ENCODE measurements at places on chromosomes 3 and 15.
A peak's percentile ranks its signal among the peaks of the same experiment; 100 is the strongest.

DNA sequence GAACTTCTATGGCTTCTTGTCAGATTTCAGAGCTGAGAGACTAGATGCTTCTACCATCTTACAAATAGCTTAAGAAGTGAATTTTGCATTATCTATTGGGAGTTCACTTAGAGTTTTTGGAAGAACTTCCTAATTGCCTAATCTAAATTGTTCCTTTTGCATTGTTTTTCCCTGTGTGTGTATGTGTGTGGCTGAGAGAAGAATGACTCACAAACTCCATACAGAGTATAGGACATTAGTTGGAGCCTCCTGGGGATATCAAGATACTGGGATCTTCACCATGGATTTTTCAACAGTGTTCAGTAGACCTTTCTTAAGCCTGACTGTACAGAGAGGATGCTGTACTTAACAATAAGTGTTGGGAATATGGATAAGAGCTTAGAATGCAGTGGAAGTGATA lies 10.9 kb downstream of the TLNRD1 start:
- DNase-seq, result no peak

DNA sequence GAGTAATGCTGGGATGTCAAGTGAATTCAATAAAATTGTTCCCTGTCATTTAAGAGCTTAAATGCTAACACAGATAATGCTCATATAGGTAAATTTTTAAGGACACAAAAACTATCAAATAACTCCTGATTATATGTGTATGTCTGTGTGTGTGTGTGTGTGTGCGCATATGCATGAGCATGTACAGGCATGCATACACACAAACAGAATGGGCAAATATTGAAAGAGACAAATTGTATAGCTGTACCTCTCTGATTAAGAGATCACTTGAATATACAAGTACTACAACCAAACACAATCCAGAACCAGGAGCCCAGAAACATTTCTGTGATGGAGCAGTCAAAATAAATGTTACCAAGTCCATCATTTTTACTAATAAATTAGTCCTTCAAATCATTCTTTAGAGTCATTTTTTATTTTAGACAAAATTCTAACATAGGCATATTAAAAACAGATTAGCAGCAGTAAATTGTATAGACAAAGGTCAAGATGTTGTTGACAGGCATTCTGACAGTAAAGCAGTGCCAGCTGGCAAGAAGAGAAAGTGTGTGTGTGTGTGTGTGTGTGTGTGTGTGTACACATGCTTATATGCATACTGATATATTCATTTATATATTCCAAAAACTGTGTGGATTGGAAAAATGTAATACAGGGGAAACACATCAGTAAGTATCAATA lies 145.3 kb downstream of the CD47 start:
- DNase-seq, result no peak

- DNase-seq, result no peak
Measured at GRCh38 chr3:87835236-87835635, 223.6 kb downstream of the CGGBP1 start.

DNA sequence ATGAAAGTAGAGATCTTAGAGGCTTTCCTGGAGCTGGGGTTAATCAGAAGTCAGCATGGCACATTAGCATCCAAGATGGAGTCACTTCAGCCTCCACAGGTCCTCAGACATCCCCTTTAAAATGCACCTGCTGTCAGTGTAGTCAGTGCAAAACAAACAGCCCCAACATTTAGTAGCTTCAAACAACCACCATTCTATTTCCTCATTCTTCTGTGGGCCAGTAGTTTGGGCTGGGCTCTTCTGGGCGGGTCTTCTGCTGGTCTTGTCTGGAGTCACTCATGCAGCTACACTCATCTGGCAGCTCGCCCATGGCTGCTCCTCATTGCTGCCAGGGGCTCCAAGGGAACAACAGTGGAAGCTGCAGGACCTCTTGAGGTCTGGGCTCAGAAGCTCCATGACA lies 99.9 kb downstream of the TLE3 start:
- no peak for DNase-seq

DNA sequence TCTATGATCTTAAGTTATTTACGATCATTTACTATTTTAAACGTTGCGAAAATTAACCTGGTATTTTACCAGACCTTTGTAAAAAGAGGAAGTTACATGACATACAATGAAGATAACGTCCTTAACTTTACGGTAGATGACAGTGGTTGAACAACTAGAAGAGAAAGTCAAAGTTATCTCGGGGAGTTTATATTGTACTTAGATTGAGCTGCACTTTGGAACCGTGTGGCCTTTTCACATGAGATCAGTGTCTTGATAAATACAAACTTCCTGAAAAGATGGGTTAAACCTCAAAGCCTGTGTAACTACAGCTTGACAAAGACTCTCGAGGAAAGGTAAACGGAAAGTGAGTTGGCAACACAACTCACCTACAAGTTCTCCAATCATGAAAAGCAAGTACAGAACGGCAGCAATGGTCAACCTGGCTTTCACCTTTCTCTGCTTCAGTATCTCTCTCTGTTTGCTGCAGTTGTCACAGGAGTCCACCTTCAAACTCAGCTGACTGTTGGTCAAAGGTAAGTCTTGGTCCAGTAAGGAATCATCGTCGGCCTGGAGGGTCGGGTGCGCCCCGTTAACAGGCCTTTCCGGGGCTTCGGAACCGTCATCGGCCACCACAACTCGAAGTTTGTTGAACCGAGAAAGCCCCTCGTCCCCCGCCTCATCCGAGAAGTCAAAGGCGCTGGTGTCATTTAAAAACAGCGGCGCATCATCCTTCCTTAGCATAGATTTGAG lies 793 bp downstream of the SLC30A4 start:
- DNase-seq, result peak; percentile 3

DNA sequence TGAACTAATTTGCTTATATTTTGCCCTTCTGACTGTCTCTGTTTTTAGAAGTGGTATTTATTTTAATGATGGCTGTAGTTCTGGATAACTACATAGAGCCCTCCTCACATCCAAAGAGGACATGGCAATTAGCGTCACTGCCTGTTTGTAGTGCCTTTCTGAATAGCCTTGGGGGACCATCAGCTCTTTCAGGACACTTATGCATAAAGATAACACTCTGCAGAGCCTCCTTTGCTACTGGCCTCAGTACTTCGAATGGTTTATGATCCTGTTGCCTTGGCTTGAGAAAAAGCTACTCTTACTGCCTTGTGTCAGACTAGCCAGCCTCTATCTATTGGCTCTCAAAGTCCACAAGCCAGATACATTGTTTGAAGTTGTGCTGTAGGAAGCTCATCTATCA lies 105.4 kb upstream of the SPRED1 start:
- DNase-seq, result no peak

GRCh38 chr3:37899101-37899707 lies 37.5 kb downstream of the CTDSPL start:
- DNase-seq, result no peak

GRCh38 chr3:27022096-27022761 lies 347.0 kb downstream of the NEK10 start:
- no peak for DNase-seq

- DNase-seq, result no peak
Measured at GRCh38 chr3:69540706-69541581, 155.1 kb upstream of the FRMD4B start.

DNA sequence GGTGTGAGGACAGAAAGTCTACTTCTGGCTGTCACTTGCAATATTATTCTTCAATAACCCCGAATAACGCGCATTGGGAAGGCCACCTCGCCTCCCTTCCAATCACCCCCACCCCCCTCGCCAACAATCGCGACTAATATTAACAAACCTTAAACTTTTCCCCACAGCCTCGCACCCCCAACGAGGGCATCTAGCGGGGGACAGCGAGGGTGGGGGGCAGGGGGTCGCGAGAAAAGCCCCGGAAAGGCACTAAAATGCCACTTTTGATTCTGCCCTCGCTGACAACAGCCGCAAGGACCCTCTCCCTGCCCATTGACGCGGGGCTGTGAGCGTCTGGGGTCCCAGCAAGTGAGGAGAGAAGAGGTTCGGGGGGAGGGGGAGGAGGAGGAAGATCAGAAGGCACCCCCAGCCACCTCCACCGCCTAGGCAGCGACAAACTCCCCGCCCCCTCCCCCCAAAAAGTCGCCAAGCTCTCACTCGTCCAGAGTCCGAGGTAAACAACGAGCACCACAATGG lies 868 bp downstream of the SATB1 start:
- no peak for DNase-seq

GRCh38 chr15:74545086-74545485 lies 4.1 kb downstream of the ARID3B start:
- no peak for DNase-seq

DNA sequence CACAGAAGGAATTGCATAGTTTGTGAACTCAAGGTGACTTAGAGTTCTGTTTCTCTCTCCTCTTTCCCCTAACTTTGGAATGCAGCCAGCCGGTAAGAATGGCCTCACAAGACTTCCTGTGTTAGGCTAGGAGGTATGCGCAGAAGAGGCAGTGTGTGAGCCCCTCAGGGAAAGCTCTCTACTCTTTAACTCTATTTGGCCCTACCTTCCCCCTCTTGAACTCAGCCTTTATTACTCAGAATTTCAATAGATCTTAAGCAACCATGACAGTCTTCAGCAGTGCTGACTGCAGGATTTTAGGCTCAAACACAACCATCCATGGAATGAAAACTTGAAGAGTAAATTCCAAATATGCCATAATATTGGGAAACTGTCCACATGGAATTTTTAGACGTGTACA lies 209.5 kb downstream of the DTWD1 start:
- no peak for DNase-seq

DNA sequence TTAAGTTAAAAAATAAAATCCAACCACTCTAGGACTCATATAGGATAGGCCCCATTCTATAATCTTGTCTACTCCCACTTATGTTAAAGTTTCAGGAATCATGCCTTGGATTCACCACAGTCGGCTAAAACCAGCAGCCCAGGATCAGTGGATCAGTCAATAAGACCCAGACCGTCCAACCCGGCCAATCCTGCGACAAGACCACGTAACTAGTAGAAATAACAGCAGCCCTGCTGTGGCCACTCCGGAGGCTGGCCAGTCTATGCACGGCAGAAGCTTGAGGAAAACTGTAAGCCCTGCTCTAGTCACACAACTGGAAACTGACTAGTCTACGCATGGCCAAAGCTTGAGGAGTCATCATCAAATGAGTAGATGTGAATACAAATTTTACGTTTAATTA lies 12.8 kb upstream of the SLC9C1 start:
- no peak for DNase-seq

DNA sequence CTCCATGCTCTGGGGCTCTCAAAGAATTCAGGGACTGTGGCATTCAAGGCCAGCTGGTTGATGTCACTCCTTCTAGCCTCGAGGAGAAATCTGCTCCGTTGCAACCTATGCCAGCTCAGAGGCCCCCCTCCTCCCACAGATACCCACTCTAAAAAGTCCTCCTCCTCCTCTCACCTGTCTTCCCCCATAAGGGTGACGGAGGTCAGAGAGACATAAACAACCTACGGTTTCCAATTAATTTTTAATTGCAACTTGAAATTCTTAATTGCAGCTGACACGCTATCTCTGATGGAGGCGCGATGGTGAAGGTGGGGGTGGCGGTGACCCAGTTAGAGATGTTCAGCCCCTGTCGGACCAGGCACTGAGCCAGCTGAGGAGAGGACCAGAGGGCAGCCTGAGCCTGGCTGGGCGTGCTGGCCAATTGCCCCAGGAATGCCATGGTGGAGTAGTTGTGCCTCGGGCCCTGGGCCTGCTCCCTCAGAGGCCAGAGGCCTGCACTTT lies 43.2 kb upstream of the INSYN1 start:
- no peak for DNase-seq

- DNase-seq, result no peak
Measured at GRCh38 chr15:41951571-41951970, 20.8 kb downstream of the EHD4 start.

DNA sequence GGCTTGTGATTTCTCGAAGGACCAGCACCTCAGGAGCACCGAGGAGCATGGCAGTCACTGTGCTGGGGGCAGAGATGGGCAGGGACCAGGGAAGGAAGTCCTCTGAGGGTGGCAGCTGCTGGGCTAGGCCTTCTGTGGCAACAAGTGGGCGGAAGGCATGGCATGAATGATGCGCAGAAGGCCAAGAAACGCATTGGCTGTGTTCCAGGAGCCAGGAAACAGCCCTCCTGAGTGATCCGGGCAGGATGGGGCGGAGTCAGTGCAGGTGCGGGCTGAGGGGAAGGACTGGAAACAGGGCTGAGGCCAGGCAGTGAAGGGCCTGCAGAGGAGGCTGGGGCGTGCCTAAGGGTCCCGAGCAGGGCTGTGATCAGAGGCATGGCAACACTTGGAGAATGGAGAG lies 23.6 kb downstream of the MRPS11 start:
- DNase-seq, result no peak

DNA sequence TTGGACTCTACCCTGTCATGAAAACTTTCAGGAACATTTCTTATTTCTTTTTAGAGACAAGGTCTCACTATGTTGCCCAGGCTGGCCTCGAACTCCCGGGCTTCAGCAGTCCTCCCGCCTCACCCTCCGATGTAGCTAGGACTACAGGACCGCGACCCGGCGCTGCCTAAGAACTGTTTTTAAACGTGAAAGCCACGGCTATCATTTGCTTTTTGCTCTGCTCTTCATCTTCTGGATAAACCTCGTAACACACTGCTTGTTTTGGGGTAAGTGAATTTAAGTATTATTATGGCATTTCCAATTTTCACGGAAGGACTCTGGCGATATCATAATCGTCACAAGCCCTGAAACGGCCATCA lies 14.3 kb upstream of the CCNL1 start:
- DNase-seq, result peak; percentile 25

- DNase-seq, result no peak
Measured at GRCh38 chr15:72368899-72369298, 6.9 kb downstream of the HEXA start.

- DNase-seq, result no peak
Measured at GRCh38 chr3:126854666-126855065, 128.2 kb upstream of the PLXNA1 start.

- no peak for DNase-seq
Measured at GRCh38 chr15:70226337-70226980, 128.7 kb upstream of the TLE3 start.
